ENCODE measurements at places on chromosomes 2 and 18.

- DNase-seq = no peak
Measured at GRCh38 chr2:79437433-79438267, 75.2 kb upstream of the CTNNA2 start.

- no peak for DNase-seq
Measured at GRCh38 chr2:17857021-17857420, 21.4 kb upstream of the KCNS3 start.

- no peak for DNase-seq
Measured at GRCh38 chr2:84792856-84793522, 87.9 kb downstream of the TRABD2A start.

- no peak for DNase-seq
Measured at GRCh38 chr2:28659127-28659526, 92.5 kb upstream of the PPP1CB start.

- no peak for DNase-seq
Measured at GRCh38 chr2:8575038-8575833, 106.6 kb upstream of the ID2 start.

Data from 8988T (cell line).